SJSA1 (cell line): ENCODE measurements at places on chromosomes 7 and 10.

- peaks cover 18% of the 10 kb centered on the region for H3K4me1 ChIP-seq
- no peaks in the 10 kb centered on the region for H3K36me3 ChIP-seq
- DNase-seq, result peak; percentile 89
- no peak overlapping the region for H3K4me3 ChIP-seq
- H3K27ac ChIP-seq, result peak overlapping the region; percentile 97
These were observed 107.2 kb upstream of the LYZL2 start for GRCh38 chr10:30736685-30737232.

GRCh38 chr10:111706331-111706730 is 477.2 kb downstream of the GPAM start:
- H3K4me1 ChIP-seq, result no peaks in the 10 kb centered on the region
- no peak overlapping the region for H3K4me3 ChIP-seq
- H3K36me3 ChIP-seq, result no peaks in the 10 kb centered on the region

GRCh38 chr7:66452165-66452564 is 176.5 kb upstream of the KCTD7 start:
- no peaks in the 10 kb centered on the region for H3K27me3 ChIP-seq
- H3K4me3 ChIP-seq, result no peak overlapping the region
- no peaks in the 10 kb centered on the region for H3K4me1 ChIP-seq
- no peaks in the 10 kb centered on the region for H3K36me3 ChIP-seq
- no peak for DNase-seq
- no peak overlapping the region for H3K27ac ChIP-seq

- no peak overlapping the region for H3K27ac ChIP-seq
- no peaks in the 10 kb centered on the region for H3K4me1 ChIP-seq
- DNase-seq, result no peak
- 0 out of 2 replicates have a peak, but pooled peaks cover 2% of the 10 kb centered on the region for H3K27me3 ChIP-seq
- no peak overlapping the region for H3K4me3 ChIP-seq
These were observed 70.8 kb upstream of the ZNF92 start for GRCh38 chr7:65302883-65303282.

GRCh38 chr7:77843194-77843593 is 44.6 kb downstream of the PHTF2 start:
- H3K4me1 ChIP-seq, result no peaks in the 10 kb centered on the region
- no peaks in the 10 kb centered on the region for H3K27me3 ChIP-seq
- no peak for DNase-seq
- no peaks in the 10 kb centered on the region for H3K36me3 ChIP-seq

DNA sequence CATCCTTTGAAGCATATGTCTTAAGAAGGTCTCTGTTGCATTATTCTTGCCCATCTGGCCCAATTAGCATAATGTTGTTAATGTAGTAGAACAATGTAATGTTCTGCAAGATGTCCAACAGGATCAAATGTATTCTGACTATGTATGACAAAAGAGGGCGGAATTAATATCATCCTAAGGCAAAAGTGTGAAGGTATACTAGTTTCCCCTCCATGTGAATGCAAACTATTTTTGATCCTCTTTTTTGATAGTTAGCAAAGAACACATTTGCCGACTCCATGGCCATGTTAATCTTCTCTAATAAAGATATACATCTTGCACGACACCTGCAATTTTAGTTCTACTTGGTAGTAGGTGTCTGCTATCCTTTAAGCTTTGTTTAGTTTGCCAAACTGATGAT is 157.6 kb downstream of the ATRNL1 start:
- no peak overlapping the region for H3K27ac ChIP-seq
- H3K27me3 ChIP-seq, result no peaks in the 10 kb centered on the region
- DNase-seq, result no peak
- no peaks in the 10 kb centered on the region for H3K36me3 ChIP-seq
- H3K4me1 ChIP-seq, result no peaks in the 10 kb centered on the region

DNA sequence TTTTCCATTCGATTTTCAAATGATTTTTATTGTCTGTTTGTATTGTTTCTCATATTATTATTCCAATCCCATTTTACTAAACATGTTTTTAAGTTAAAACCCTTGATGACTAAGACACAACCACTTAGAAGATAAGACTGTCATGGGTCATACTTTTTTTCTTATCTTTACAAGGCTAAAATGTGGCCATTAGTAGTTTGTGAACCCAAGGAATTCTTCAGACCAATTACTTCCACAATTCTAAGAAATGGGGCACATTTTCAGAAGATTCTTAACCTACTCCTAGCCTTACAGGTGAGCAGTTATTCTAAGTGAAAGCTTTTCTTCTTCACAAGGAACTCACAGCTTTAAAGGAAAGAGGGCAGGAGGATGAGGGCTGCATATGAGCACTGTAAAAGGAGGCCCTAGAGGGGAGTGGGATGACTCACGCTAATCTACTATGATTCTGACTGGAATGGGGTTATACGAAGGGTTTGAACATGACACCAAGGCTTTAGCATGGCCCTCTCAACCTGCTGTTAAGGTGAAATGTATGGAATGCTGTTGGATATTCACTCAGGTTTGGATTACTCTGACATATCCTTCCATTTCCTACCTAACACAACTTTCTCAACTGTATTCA is 81.0 kb downstream of the SORCS1 start:
- H3K4me3 ChIP-seq, result no peak overlapping the region
- H3K4me1 ChIP-seq, result no peaks in the 10 kb centered on the region
- H3K27me3 ChIP-seq, result no peaks in the 10 kb centered on the region
- no peak for DNase-seq
- H3K27ac ChIP-seq, result no peak overlapping the region
- H3K36me3 ChIP-seq, result no peaks in the 10 kb centered on the region

DNA sequence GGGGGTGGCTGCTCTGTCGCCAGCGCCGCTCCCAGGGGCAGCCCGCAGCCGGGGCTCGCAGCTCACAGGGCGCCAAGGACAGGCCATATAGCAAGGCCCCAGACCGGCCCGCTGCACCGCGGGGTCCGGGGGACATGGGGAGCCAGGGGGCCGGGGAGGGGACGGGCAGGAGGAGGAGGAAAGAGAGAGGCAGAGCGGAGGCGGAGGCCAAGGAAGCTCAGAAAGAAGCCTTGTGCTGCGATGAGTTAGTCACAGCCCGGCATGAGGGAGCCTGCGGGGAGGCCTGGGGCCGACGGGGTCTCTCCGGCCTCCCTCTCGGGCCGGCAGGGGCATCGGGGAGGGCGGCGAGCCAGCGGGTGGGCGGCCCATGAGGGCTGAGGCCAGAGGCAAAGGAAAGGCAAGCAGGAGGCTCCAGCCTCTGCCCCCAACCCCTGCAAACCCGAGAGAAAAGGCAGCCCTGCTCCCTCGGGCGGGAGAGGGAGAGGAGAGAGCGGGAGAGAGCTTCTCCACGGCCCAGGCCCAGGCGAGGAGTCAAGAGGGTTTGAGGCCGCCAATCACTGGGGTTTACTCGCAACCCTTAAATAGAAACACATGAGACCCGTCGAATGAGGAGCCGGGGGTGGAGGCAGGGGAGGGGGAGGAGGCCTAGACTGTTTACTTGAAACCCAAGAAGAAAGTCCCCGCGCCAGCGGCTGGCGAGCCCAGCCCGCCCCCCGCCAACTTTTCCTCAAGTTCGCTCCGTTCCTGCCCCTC is 167.9 kb downstream of the NEURL1 start:
- H3K4me3 ChIP-seq, result peak overlapping the region; percentile 48
- peak overlapping the region; percentile 82 for H3K27ac ChIP-seq
- no peaks in the 10 kb centered on the region for H3K27me3 ChIP-seq
- peak; percentile 85 for DNase-seq

DNA sequence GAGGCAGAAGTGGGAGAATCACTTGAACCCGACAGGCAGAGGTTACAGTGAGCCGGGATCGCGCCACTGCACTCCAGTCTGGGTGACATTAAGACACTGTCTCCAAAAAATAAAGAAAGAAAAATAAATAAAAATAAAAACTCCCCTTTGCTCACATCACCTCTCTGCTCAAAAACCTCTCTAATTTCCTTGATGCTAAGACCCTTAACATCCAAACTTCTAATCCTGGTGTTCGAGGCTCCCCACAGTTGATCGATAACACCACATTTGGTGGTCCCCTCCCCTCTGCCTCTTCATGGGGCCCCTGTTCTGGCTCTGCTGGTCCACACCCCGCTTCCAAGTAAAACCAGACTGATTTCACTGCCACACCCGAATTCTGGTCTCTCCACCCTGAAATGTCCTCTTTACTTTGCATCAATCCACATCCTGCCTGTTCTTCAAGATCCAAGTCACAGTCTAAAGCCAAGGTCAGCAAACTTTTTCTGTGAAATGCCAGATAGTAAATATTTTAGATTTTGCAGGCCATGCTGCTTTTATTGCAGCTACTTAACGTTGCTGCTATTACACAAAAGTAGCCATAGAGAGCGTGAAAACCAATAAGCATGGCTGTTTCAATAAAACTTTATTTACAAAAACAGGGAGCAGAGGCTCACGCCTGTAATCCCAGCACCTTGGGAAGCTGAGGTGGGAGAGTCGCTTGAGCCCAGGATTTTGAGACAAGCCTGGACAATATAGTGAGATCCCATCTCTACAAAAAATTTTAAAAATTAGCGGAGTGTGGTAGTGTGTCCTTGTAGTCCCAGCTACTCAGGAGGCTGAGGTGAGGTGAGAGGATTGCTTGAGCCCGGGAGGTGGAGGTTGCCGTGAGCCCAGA is 11.8 kb downstream of the MOSPD3 start:
- H3K4me1 ChIP-seq, result peaks cover 9% of the 10 kb centered on the region; the same call in 1 of the 2 replicates
- H3K27me3 ChIP-seq, result no peaks in the 10 kb centered on the region; the same call in 1 of the 2 replicates
- H3K36me3 ChIP-seq, result no peaks in the 10 kb centered on the region
- H3K4me3 ChIP-seq, result no peak overlapping the region

DNA sequence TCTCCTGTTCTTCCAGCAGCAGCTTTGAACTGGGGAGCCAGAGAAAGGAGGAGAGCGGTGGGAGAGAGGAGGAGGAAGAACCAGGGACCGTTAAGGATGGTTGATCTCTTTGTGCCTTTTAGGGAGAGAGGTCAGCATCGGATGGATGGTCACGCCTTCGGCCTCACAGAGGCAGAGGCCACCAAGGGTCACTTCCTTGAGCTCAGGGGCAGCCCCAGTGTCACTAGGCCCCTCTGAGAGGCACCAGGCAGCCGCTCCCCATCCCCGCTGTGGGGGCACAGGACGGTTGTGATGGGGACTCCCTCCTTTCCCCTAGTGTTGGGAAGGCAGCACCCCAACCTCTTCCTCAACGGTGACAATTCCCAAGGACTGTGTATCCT is 121.4 kb downstream of the DNAJB6 start:
- no peak overlapping the region for H3K4me3 ChIP-seq
- H3K4me1 ChIP-seq, result no peaks in the 10 kb centered on the region
- H3K27ac ChIP-seq, result no peak overlapping the region
- 0 out of 2 replicates have a peak, but pooled peaks cover 6% of the 10 kb centered on the region for H3K27me3 ChIP-seq
- DNase-seq, result peak; percentile 33

DNA sequence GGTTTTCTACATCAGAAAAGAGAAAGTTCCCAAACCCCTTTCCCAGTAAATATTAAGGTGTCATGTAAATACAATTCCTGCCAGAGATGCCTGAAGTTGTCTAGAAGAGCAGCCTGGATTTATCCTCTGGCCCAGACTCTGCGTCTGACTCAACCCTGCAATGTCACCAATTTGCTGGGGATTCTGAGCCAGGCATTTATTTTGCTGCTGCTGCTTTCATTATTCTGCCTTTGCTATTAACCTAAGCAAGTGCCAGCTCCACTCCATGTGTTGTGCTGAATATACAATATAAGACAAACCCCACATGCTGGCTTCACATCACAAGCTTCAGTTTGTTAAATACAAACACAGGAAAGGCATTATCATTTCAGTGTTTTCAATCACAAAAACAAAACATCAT is 59.1 kb downstream of the ELAPOR2 start:
- H3K4me1 ChIP-seq, result no peaks in the 10 kb centered on the region
- peaks cover 9% of the 10 kb centered on the region; the same call in 1 of the 2 replicates for H3K27me3 ChIP-seq
- no peaks in the 10 kb centered on the region for H3K36me3 ChIP-seq
- H3K4me3 ChIP-seq, result no peak overlapping the region

GRCh38 chr7:33874943-33875342 is 30.4 kb upstream of the BMPER start:
- no peak overlapping the region for H3K4me3 ChIP-seq
- no peaks in the 10 kb centered on the region for H3K27me3 ChIP-seq
- DNase-seq, result no peak
- no peaks in the 10 kb centered on the region for H3K36me3 ChIP-seq
- peak overlapping the region; percentile 76 for H3K27ac ChIP-seq
- peaks cover 43% of the 10 kb centered on the region for H3K4me1 ChIP-seq

GRCh38 chr7:80521809-80522208 is 9.9 kb upstream of the GNAT3 start:
- H3K4me1 ChIP-seq, result no peaks in the 10 kb centered on the region
- no peaks in the 10 kb centered on the region for H3K36me3 ChIP-seq
- H3K27ac ChIP-seq, result no peak overlapping the region
- no peak overlapping the region for H3K4me3 ChIP-seq

- H3K27me3 ChIP-seq, result no peaks in the 10 kb centered on the region
- H3K4me1 ChIP-seq, result no peaks in the 10 kb centered on the region
- no peak overlapping the region for H3K4me3 ChIP-seq
- no peaks in the 10 kb centered on the region for H3K36me3 ChIP-seq
- no peak for DNase-seq
- no peak overlapping the region for H3K27ac ChIP-seq
These were observed 131.8 kb downstream of the FAM204A start for GRCh38 chr10:118210276-118210675.

DNA sequence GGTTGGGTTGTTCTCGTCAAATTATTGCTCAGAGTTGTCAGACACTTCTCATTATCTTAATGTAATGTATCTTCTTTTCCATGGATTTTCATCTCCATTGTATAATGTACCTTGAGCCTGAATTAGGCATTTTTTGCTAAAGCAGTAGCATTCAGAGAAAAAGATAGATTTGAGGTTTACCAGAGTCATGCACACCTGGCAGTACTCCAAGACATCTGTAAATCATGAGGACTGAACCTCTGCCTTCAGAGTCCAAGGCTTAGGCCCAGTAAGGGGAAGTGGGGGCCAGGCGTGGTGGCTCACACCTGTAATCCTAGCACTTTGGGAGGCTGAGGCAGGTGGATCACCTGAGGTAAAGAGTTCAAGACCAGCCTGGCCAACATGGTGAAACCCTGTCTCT is 624.3 kb upstream of the MBL2 start:
- no peaks in the 10 kb centered on the region for H3K27me3 ChIP-seq
- no peaks in the 10 kb centered on the region for H3K4me1 ChIP-seq
- H3K36me3 ChIP-seq, result no peaks in the 10 kb centered on the region
- H3K4me3 ChIP-seq, result no peak overlapping the region
- DNase-seq, result no peak

DNA sequence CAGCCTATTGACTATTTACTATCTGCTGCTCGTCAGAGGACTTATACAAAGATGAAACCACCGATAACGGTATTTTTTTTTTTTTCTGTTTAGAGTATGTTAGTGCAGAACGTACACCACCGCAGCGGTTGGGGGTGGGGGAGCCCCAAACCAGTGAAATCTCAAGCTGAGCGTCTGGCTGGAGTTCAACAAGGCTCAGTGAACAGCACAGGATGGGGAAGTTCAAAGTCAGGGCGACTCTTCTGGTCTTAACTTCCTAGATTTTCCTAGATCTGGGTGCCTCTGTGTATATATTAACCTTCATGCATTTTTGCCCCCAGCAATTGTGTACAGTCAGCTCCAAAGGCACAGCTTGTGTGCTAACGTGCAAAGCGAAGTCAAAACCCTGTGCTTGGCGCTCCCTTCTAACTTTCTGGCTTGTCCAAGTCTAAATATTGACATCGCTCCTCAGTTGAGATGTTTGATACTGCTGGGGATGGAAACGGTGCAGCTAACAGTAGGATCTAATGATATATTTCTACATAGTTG is 1.1 kb downstream of the RHOBTB1 start:
- H3K36me3 ChIP-seq, result peaks cover 20% of the 10 kb centered on the region
- H3K4me1 ChIP-seq, result peaks cover 32% of the 10 kb centered on the region
- no peaks in the 10 kb centered on the region for H3K27me3 ChIP-seq
- DNase-seq, result peak; percentile 61
- H3K4me3 ChIP-seq, result peak overlapping the region; percentile 77
- peak overlapping the region; percentile 99 for H3K27ac ChIP-seq
